Left kidney (tissue), 8 donors: ENCODE measurements at places on chromosomes 5 and 9. TPM values are rescaled to one million over a fixed set of nuclear protein-coding genes. Genes with fewer than 3 reads are reported as not detected.

The PHF24 gene
- 0.33 TPM for polyA plus RNA-seq

DNA sequence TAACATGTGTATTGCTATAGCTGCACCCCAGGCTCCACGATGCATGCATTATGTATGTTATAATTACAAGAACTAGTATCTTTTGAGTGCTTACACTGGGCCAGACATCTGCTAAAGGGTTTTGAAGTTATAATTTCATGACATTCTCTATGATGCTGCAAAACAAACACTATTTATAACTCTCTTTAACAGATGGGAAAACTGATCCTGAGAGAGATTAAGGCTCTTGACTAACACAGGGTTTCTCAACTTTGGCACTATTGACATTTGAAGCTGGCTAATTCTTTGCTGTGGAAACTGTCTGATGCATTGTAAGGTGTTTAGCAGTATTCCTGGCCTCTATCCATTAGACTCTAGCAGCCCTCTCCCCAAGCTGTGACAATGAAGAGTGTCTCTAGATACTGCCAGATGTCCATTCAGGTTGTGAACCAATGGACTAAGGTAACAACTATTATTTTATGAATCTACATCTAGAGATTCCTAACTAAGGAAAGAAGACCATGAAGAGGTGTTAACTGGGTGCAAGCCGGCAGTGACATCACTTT is 258.6 kb downstream of the ASTN2 start:
- DNase-seq: no peak

The GABRA1 gene
- 0.20 TPM for polyA plus RNA-seq

The TMEM232 gene
- polyA plus RNA-seq: 7.3 TPM

The PLAC8L1 gene
- polyA plus RNA-seq: 2.4 TPM

The NFIB gene
- 26.8 TPM for polyA plus RNA-seq

The FGD3 gene
- 6.5 TPM for polyA plus RNA-seq

DNA sequence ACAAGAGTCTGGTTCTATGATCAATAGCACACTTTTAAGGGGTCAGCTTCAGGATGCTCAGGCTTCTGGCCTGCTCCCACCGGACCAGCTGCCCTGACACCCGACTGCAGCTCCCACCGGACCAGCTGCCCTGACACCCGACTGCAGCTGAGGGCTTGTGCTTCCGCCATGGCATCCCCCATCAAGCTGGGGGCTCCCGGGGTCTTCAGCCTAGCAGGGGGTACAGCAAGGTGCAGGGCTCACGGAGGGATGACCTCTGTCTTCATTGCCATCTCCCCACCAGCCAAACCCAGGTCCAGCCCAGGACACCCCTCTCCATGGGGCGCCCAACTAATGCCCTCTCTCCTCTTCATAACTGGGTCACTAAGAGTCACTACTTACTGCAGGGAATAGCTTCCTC is 1.9 kb downstream of the FLT4 start:
- DNase-seq: no peak

DNA sequence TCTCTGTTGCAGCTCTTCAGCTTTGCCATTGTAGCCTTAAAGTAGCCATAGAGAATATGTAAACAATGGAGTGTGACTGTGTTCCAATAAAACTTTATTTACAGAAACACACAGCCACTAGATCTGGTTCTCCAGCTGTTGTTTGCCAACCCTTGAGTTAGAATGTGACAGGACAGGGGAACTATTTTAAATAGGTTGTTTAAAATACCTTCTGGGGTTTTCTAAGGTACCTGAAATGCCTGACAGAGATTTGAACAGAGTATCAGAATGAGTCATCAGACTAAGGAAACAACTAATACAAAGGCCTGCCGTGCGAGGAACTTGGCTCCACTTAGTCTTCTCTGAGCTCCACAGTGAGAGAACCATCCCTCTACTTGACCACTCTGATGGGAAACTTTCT is 85.4 kb downstream of the HSD17B4 start:
- no peak for DNase-seq
